MCF 10A (cell line): ENCODE measurements at places on chromosomes 7 and 10.

DNA sequence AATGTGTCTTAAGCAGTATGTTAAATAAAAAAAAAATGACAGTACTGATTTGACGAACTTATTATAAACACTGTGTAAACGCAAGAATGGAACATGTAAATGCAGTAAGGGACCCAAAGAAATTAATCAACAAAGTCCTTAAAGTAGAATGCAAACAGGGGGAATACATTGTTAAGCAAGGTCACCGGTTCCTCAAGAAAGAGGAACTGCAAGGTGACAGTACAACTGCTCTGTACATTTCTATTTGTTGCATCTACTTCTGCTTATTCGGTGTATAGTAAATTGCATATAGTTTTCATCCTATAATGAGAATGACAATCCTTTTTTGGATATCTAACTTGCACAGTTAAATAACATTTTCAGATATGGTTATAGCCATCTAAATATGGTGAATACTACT lies 387.0 kb upstream of the SEMA3D start:
- DNase-seq: no peak

DNA sequence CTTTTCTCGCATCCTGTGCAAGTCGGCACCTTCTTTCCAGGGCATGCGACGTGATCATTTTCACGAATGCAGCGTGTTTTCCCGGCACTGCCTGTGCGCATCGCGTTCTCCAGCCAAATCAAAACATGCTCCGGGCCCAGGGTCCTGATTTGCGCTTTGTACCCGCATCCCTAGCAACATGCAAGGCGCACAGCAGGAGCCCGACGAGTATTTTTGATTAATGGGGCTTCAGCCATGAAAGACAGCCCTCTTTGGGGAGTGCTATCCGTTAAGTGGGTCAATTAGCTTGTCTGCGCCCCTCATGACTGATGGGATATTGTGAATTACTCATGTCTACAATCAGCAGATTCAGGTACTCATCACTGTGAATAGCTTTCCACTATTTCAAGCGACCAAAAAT lies 243.3 kb upstream of the RNF32 start:
- no peak for DNase-seq

- DNase-seq: no peak
These were observed 19.8 kb upstream of the PURB start for GRCh38 chr7:44905002-44905635.

GRCh38 chr7:69374044-69374425 lies 224.2 kb upstream of the AUTS2 start:
- no peak for DNase-seq

DNA sequence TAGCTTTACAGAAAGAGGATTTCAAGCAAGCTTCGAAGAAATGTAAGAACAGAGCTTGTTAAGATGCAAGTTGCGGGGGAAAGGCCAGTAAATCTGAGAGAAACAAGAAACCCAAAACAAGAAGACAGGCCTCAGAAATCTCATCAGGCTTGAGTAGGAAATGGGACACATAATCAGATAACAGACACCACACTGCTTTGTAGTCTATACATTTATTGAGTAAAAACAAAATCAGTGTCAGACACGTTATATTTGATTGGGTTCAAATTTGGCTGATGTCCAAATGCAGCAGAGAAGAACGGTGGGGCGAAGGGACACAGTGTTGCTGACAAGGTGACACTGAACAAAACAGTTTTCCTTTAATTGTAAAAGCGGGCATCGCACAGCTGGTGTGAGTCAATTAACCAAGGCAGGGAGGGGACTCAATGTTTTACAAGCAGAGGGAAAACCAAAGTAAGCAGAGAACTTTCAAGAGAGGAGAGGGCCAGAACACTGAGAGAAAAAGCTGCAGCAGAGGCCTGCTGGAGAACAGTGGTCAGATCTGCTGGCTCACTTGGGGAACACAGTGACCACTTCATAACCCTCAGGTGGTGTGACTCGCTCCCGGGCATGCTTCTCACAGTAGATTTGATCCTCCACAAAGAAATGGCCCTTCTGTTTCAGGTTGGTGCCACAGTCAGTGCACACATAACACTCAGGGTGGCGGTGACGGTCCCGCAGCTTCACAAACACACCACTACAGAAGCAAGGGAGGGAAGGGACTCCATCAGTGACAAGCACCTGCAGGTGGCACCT lies 43.5 kb downstream of the ACSM6 start:
- DNase-seq: no peak

DNA sequence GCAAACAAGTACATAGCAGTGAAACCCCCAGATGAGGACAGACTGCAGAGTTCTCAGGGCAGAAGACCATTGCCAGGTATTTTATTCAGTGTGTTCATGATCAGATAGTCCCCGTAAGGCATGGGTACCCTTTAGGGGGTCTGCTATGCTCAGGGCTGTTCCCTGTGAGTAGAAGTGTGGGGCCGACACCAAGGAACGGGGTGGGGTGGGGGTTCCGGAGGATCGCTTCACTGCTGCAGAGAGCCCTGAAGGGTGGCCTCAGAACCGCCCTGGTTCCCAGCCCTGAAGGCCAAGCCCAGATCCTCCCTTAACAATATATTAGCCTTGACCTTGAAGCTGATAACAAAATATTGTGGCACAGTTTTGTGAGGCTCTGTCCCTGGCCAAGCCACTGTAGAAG lies 89.6 kb downstream of the ACTR3B start:
- no peak for DNase-seq

DNA sequence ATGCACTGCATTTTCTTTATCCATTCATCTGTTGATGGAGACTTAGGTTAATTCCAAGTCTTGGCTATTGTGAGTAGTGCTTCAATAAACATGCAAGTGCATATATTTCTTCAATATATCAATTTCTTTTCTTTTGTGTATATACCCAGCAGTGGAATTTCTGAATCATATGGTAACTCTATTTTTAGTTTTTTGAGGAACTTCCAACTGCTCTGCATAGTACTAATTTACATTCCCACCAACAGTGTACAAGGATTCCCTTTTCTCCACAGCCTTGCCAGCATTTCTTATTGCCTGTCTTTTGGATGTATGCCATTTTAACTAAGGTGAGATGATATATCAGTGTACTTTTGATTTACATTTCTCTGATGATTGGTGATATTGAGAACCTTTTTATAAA lies 145.2 kb downstream of the LYZL1 start:
- no peak for DNase-seq

GRCh38 chr7:47638679-47639315 lies 56.9 kb upstream of the TNS3 start:
- no peak for DNase-seq

- no peak for DNase-seq
These were observed 6.4 kb upstream of the ANXA11 start for GRCh38 chr10:80211786-80212185.

DNA sequence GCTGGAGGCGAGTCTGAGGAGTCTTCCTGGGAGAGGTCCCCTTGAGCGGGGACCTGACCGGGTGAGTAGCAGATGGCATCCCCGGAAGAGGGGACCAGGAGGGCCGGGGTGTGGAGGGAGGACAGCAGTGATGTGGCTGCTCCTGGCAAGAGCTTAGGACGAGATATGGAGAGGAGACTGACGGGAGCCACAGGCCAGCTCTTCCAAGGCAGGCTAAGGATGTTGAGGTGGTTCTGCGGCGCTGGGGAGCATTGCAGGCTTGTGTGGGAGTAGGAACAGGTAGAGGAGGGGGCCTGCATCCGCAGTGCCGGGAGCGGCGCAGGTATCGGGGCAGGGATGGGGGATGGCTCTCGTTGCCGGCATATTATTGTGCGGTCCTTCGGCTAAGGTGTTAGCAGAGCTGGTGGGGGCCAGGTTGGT lies 76.7 kb upstream of the ANLN start:
- DNase-seq: no peak

- no peak for DNase-seq
These were observed 112.6 kb downstream of the AMPH start for GRCh38 chr7:38518541-38518940.

GRCh38 chr10:24873281-24873683 lies 79.1 kb downstream of the PRTFDC1 start:
- DNase-seq: peak; percentile 90

DNA sequence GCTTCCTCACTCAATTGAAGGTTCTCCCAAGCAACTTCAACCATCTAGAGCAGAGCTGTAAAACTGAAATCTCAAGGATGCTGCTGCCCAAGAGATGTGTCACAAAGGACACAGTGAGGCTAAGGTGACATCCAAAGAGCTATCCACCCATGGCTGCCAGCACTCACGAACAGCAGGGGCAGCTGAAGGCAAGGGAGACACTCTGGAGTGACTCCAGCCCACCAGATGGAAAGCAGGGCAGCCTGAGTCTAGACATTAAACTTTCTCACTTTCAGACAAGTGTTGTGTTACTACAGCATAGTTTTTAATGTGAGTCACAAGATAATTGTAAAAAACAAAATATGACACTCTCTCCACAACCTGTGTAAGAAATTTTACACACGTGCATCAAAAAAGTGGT lies 113.5 kb downstream of the LARP4B start:
- no peak for DNase-seq

DNA sequence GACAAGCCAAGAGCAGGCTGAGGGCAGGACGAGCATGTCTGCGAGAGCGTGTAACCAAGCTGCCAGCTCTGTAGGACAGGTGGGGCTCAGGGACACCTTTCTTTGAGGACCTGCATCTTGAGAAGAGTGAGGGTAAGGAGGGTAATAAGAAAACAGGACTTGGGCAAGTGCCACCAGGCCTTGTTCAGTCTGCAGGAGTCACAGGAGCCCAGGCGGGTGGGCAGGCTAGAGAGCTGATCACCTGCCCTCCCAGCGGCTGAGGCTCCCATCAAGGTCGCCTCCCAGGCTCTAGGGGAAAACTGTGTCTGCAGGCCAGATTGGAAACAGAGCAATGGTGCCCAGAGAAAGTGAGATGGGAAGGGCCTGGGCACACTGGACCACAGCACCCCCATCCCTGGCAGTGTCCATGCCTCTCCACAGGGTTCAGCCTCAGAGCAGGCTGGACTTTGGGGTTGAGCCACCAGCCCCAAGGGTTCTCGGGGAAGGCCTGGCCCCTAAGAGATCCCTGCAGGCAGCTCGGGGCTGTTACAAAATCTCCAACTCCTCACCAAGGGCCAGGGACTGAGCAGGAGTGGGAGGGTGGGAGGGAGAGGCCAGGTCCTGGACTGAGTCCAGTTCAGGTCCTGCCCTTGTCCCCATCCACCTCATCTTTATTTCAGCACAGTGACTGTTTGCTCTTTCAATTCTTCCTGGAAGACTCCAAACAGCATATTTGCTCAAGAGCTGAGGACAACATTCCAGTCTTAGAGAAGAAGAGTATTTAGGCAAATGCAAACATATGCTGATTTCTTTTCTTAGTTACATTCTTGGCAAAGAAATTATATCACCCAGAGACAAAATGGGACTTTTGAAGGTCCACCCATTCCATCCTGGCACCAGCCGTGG lies 161.9 kb downstream of the GRID1 start:
- no peak for DNase-seq

- DNase-seq: no peak
These were observed 9.6 kb upstream of the NAMPT start for GRCh38 chr7:106294334-106294733.

DNA sequence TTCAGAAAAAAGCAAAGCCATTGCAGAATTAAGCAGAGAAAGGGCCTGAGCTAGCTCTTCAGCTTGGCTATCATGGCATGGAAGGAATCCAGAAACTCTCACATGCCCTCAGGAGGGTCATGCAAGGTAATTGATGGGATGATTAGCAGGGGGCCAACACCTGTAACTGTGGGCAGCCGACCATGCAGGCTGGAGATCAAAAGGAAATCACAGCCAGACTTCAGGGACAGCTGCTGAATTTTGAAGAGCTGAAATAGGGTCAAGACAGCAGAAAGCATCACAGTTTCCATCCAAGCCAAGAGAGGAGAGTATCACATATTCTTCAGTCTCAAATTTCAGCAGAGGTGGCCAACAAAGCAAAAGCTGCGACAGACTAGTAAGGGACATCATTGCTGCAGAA lies 239.6 kb upstream of the STEAP1 start:
- DNase-seq: no peak

DNA sequence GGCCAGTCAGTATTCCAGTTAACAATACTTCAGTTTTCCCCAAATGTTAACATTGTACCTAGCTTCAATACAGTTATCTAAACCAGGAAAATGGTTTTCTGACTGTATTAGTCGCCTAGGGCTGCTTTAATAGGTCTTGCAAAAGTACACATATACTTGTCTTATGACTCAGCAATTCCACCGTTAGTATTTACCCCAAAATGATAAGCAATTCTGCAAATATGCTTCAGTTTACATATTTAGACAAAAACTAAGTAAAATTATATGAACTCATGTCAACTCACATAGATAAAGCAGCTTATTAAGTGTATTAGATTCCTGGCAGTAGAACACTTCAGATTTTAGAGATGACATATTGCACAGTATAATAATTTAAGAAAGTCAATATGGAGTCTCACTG lies 363.3 kb downstream of the ARL4A start:
- DNase-seq: peak; percentile 31

DNA sequence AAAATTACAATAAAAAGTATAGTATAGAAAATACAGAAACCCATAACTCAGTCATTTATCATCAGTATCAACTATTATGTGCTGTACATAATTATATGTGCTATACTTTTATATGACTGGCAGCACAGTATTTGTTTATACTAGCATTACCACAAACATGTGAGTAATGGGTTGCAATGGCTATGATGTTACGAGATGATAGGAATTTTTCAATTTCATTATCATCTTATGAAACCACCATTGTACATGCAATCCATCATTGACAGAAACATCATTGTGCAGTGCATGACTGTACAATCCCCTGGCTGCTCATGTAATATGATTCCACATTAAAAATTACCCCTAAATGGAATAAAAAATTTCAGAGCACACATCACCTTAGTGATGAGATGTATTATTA lies 55.7 kb upstream of the TMEM229A start:
- peak; percentile 67 for DNase-seq

DNA sequence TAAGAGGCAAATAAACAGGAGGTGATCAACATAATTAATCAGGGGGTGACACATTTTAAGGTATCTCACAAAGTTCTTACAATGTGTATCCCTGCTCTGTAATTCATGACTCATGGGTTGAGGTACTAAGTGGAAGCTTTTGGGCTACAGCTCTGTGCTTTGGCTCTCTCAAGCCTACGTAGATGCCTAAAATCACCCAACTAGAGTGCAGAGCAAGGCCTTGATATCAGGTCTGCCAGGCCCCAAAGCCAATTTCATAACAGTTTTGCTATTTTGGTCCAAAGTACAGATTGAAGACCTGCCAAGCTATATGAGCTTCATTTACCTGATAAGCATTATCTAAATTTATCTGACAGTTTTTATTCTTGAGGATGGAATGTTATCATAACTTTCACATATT lies 175.3 kb upstream of the BET1 start:
- DNase-seq: no peak

GRCh38 chr7:135770139-135770710 lies 21.6 kb upstream of the FAM180A start:
- DNase-seq: no peak

GRCh38 chr7:112080978-112081377 lies 125.2 kb downstream of the DOCK4 start:
- no peak for DNase-seq

- no peak for DNase-seq
These were observed 4.0 kb downstream of the CREM start for GRCh38 chr10:35130663-35131062.

GRCh38 chr7:121591926-121592325 lies 195.8 kb upstream of the FAM3C start:
- DNase-seq: no peak

GRCh38 chr10:101132636-101133473 lies 1.8 kb downstream of the TLX1 start:
- DNase-seq: no peak
